WERI-Rb-1 (cell line): ENCODE measurements at places on chromosomes 2 and 18.

DNA sequence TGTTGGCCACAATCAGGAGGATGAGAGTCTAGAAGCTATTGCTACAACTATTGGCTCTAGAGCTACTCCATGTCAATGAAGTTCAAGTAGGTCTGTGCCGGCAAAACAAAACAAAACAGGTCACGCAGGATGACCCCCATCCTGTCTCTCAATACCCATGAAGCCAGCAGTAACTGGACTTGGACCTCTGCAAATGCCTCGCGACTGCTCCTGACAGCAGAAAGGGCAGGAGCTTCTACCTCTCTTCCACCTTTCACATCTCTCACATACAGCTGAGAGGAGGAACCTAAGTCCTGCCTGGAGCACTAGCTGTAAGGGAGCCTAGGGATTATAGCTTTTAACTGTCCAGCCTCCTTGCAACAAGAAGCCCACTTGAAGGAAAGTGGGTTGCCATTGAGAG is 16.0 kb downstream of the PRKAG3 start:
- DNase-seq = no peak

- no peak for DNase-seq
These were observed 337.3 kb downstream of the PLCL1 start for GRCh38 chr2:198141726-198142125.

DNA sequence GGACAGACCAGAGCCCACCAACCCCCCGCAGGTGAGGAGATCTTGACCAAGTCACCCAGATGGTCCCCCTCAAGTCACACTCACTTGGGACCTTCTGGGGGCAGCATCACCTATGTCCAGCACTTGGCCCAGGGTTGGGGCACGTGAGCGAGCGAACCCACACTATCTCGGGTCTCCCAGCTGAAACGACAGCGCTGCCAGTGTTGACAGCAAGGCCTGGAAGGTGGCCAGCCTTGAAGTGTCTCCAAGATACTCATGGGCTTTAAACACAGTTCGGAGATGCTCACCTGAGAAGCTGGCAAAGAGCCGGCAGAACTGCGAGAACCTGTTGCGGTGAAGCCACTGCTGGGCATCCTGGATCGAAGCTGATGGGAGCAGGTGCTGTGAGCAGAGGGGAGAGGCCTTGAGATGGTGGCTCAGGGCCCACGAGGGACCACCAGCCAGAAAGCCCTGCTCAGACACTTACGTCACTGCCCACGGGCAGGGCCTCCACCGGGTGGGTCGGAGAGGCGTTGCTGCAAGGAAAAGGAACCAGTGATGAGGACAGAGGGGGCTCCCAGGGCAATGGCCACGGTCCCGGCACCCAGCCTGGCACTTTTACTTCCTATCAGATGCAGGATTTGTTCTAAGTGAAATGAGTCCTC is 47.5 kb downstream of the TFCP2L1 start:
- DNase-seq = no peak

DNA sequence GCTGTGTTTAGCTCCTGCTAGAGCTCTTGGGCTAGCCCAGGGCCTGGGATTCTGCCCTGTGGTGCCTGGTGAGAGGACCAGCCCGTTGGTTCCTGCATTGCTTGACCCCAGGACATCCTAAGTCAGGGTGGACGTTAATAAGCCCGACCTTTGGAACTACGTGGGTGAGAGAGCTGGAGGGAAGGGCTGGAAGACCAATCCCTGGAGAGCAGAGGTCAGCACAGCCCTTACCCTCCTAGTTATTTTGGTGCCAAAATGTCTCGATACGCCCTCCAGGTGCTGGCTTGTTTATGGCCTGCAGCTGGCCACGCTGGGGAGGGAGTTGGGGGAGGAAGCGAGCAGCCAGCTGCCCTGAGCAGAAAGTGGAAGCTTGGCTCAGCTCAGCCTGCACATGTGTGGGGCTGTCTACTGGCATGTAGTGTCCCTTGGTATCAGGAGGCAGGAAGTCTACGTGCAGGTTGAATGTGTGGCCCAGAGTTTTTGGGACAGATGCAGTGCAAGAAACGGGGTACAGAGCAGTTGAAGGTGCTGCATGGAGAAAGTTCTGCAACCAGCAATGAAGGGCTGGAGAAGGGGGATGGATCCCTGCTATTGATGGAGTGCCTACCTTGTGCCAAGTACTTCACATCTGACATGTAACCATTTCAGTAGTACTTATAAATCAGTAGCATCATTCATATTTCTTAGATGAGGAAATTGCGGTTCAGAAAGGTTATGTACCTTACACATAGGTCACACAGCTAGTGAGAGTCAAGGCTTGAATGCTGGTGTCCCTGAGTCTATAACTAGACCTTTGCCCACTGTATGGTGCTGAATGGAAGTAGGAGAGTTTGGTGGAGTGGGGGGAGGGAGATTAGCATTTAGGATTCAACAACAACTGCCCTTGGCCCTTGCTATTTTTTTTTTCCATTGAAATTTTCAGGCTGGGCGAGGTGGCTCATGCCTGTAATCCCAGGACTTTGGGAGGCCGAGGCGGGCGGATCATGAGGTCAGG is 5.0 kb upstream of the DGKD start:
- DNase-seq = no peak
